Fibroblast of the aortic adventitia (primary cell): ENCODE measurements at places on chromosomes 3 and 15. TPM values are rescaled to one million over a fixed set of nuclear protein-coding genes. Genes with fewer than 3 reads are reported as not detected.

The TTC21A gene
- 2.4 and 3.8 TPM in 2 replicates for total RNA-seq

The ESYT3 gene
- total RNA-seq = 0.27 and 0.65 TPM in 2 replicates

The ERC2 gene
- 0.09 TPM in 1 of 2 replicates, not detected in the other for total RNA-seq

The SH2D7 gene
- not detected in 2 replicates for total RNA-seq

DNA sequence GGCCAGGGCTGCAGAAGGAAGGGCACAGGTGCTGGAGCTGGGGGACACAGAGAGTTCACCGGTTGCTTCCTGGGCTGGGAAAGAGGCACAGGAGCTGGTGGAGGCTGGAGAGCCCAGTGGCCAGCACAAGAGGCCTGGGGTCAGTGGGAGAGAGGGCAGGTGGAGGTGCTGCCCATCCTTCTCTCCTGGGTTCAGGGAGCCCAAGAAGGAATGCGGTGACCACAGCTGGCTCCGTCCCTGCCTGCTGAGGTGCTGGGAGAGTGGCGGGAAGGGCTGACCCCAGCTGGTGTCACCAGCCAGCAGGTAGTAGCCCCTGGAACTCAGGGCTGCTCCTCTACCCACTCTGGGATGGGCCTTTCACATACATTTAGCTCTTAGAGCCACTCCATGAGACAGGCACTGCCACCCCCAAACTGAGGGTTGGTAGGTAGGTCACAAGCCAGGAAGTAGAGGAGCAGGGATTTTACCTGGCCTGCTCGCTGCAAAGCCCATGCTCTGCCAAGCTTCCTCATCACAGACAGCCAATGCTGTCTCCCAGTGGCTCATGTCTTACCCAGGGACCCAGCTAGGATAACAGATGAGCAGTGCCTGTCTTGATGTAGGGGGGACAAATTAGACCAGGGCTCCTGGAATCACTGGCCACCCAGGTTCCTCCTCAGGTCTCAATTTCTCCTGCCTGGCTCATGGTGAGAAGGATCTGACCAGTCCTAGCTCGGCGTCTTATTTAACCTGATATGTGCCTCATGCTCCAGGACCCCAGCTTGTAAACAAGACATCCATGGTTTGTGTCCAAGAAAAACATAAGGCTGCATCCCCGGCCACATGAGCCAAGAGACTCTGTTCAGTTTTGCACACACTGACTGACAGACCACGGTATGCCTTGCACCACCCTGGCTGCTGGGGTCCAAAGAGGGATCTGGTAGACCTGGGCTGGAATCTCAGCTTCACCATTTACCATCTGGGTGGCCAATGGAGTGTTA is 119.2 kb downstream of the CORO2B start:
- DNase-seq = no peak

DNA sequence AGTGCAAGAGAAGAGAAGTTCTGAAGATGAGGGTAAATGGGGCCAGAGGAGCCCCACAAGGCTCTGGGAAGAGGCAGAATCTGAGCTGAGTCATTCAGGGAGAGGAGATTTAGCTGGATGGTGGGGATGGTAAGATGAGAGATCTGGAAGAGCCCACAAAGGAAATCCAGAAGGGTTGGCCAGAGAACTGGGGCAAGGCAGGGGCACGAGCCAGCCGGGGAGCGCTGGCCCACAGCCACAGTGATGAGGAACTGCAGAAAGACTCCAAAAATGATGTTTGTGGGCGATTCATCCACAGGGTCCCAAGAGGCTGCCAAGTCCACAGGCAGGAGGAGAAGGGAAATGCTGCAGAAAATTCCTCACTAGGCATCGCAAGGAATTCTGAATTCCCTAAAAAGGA is 75.9 kb upstream of the ATP2B2 start:
- peak; percentile 31 for DNase-seq

- peak; percentile 53 for DNase-seq
Measured at GRCh38 chr3:113051787-113052186, 61.0 kb downstream of the GTPBP8 start.

DNA sequence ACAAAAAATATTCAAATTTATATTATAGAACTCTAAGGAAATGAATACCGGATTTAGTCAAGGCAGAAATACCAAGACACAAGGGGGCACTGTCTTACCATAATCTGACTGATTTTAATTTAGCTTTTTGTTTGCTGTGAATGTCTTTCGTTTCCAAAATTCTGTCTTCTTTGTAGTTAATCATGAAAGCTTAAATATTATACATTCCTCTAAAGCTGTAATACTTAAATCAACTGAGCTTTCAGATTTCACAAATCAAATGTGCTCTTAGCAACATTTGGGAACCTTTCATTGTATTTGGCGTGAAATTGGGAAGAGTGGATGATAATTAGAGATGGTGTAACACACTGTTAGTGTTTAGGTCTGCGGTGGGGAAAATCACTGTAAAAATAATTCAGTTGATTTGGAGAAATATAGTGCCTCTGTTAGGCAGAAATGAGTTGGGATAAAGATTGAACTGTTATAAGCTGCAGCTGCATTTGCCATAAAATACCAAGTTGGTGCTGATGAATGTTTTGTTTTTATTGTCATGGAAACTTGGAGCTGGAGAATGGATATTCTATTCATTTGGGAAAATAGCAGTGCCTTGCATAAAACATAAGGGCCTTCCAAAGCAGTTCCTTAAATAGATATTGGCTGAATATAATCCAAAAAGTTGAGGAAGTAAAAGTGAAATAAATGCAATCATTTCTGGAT is 228.2 kb downstream of the TCF12 start:
- DNase-seq = peak; percentile 88

DNA sequence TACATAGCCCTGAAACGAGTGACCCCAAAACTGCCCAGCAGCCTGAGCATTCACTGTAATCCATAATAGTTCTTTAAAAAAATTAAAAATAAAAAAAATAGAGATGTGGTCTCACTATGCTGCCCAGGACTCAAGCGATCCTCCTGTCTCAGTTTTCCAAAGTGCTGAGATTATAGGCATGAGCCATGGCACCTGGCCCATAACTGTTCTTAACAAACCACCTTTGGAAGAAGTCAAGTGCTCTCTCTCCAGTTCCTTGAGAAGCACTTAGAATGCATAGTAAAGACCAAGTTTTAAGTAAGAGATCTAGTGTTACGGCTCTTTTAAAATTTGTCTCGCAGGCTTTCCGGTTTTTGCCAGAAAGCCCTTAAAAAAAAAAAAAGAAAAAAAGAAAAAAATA is 8.2 kb downstream of the CDC25A start:
- no peak for DNase-seq

GRCh38 chr3:149227591-149228268 is 6.1 kb upstream of the CP start:
- DNase-seq = peak; percentile 10

GRCh38 chr15:58748852-58749531 is 515 bp downstream of the ADAM10 start:
- peak; percentile 30 for DNase-seq
